ENCODE measurements at places on chromosomes 4 and X.

DNA sequence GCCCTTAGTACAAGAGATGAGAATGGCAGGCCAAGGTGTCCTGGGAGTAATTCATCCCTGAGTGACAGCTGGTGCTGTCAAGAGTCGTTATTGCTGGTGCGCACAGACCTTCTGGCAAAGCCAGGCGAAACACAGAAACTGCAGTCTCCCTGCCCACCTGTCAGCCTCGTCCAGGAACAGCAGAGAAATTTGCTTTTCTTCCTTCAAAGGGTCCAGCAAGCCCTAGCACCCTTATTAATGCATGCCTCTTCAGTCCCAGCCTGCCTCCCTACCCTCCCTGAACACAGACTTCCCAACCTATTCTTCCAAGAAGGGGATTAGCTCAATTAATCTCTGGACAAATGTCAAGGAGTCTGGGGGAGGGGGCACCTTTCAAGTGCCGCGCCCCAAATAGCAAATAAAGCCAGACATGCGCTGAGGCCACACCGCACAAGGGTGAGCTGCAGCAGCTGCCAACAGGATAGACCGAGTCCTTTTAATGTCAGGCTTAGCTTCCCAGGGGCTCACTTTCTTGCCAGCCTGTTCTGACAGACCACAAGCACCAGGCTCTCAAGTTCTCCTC lies 250.7 kb upstream of the RASGEF1B start:
- DNase-seq = no peak

GRCh38 chr4:139834226-139834662 lies 168.6 kb downstream of the MGST2 start:
- no peak for DNase-seq

GRCh38 chr4:123876671-123877101 lies 480.1 kb downstream of the SPRY1 start:
- no peak for DNase-seq

DNA sequence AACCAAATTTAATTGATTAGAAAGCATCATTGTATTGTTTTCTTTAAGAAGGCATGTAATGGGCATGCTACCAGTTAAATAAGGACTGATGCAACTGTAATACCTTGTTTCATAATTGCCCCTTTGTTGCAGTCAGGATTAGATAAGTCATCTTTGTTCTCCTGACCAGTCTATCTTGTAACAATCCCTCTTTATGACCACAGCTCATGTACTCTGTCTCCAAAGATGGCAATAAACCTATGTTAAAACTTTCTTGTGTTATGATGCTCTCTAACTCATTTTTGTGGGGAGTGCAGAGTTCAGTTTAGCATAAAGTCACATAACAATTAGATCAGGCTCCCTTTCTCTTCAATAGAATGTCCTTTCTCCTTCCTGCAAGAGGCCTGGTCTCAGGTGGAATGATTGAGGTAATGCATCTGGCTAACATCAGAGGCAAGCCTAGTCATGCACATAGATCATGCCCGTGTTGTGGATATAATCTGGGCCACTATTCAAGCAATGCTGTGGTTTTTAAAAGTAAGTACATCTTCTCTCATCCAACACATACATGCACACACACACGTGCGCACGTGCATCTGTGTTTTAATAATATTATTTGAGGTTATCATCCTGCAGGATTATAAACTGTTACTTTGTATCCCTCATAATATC lies 45.6 kb downstream of the TMEM154 start:
- DNase-seq = no peak

DNA sequence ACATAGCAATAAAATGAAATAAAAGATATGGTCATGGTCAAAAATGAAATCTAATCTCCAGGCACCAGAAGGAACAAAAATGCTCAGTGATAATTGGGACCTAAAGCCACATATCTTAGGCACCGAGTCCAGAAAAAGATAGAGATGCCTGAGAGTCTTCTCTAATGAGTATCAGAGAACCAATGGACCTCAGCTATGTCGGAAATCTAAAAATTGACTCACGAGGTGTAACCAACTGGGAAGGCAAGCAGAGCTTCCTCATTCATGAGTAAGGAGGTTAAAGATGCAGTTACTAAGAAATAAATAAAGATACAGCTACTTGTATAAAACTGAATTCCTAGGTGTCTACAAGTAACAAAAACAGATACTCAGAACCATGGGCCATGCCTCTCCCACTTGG lies 72.1 kb downstream of the KLHL34 start:
- no peak for DNase-seq

- DNase-seq = no peak
Measured at GRCh38 chr4:60757986-60758680, 442.0 kb upstream of the ADGRL3 start.

GRCh38 chrX:776529-777230 lies 146.1 kb downstream of the SHOX start:
- no peak for DNase-seq

GRCh38 chr4:173534434-173534833 lies 4.4 kb upstream of the HAND2 start:
- DNase-seq = no peak

DNA sequence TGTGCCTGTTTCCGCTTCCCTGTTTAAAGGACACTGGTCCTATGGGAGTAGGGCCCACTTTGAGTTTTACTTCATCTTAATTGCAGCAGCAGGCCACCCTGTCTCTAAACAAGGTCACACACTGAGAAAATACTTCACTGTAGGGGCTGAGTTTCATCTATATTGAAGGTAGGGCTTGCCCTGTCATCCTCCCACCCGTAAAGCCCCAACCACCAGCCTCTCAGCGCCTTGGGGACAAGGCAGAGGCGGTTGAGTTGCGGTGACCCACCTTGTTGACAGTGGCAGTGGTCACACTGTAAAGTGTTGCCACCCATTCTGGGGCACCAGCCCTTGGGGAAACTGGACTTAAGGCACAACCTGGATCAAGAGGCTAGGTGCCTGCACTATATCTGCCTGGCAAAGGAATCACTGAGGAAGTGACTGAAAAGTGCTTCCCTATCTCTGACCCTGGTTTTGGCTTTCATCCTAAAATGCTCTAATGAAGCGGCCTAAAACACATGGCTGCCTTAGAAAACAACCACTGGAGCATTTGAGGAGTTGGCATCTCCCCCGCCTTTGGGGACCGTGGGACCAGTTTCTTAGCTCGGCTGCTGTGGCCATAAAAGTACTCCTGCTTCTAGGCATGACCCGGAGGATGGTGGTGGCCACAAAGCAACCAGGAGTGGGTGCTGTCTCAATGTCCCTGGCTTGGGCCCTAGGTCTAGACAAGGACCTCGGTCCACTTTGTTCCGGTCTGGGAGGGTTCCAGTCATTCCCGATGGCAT lies 7.8 kb upstream of the WDR1 start:
- DNase-seq = no peak
